ENCODE measurements at places on chromosomes 6 and 20.

DNA sequence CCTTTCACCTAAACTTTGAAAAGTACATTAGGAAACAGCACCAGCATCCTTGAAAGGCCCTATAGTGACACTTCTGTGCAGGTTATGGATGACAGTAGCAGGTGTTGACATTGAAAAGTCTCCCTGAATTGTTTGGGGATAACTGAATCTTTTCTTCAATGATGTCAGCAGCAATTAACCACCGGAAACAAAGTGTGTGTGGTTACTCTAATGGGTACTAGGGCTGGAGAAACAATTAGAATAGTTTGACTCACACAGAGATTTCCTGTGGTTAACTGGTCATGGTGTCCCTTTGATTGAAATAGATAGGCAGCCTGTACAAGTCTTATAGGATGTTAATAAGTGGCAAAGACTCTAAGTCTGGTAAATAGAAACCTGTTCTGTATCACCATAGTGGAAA, 189.1 kb downstream of the TBX18 start:
- no peak for DNase-seq

- DNase-seq: no peak
Measured at GRCh38 chr6:161292145-161292544, 18.3 kb upstream of the AGPAT4 start.

- no peak for DNase-seq
Measured at GRCh38 chr6:111773501-111774345, 99.5 kb downstream of the FYN start.

GRCh38 chr6:45419571-45420082, 41.9 kb upstream of the SUPT3H start:
- peak; percentile 63 for DNase-seq

DNA sequence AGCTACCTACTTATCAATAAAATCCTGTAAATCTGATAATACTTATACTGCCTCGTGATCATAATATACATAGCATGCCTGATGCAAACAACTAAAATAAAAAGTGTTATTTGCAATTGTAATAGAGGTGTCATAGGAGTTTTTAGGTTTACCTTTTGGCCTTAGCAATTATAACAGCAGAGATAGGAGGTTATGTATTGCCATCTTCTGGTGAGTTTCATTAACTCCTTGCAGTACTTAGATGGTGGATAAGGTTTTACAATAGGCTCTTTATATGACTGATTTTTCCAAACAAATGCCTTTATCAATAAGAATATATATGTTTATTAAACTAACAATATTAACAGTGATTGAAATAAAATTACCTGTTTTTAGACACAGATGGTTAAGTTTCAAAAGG, 27.8 kb upstream of the MYCT1 start:
- DNase-seq: no peak

- DNase-seq: no peak
Measured at GRCh38 chr6:149081281-149081680, 236.2 kb upstream of the TAB2 start.

GRCh38 chr6:44278315-44278714, 8.1 kb downstream of the TMEM151B start:
- no peak for DNase-seq

DNA sequence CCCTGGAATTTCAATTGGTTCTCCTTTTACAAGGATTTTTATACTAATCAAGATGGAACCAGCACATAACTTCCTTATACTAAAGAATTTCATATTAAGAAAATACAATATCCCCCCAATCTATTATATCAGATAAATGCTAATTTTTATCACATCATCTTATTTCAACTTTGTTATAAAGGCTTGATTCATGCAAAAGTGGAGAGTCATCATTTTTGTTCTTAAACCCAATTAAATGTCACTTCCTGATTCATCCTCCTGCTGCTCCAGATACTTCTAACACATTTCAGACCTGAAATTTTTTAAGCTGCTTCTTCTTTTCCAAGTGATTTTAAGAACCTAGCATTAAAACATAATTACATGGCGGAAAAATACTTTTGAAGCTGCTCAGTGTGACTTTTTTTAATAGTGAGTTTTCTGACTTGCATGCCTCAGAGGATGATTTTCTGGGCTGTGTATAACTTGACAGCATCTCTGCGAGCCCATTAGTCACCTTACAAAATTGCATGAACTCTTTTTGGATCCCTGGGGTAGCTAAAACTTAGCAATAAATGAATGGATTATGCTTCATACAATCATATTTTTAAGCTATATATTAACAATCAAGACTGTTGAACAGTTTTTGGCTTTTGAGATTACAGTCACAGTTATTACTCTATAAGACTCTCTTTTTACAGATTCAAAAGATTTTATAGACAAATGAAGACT, 134.1 kb downstream of the ELOVL4 start:
- no peak for DNase-seq

DNA sequence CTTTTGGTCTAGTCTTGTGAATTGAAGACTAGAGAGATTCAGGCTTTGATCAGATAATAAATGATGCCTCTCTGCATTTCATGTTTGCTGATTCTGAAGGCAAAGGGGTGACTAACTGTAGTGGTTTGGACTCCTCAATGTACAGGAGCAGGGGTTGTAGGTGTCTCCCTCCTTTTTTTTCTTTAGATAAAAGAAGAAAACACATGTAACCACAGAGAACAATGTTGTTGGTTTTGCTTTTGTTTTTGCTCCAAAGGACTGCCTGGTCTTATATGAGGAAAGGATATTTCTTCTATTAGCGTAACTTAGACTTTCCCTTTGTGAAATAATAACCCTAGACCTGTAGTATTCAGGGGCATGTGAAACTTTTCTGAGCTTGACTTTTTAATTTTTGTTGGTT, 53.2 kb downstream of the RFPL4B start:
- no peak for DNase-seq

DNA sequence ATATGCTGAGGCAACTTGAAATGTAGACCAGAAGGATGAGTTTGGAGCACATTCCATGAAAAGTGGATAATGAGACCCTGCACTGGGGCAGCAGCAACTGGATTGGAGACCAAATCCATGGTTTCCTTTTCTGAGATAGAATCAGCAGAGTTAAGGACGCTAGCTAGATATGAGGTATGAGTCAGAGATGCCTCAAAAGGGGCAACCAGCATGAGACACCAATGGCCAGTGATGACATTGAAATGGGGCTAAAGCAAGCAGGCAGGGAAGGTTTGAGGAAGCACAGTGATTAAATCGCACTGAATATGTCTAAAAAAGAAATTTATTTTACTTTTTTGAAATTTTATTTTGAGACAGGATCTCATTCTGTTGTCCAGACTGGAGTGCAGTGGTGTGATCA, 802.4 kb downstream of the TFAP2A start:
- no peak for DNase-seq

- peak; percentile 39 for DNase-seq
Measured at GRCh38 chr6:54856129-54856528, 9.6 kb downstream of the FAM83B start.

DNA sequence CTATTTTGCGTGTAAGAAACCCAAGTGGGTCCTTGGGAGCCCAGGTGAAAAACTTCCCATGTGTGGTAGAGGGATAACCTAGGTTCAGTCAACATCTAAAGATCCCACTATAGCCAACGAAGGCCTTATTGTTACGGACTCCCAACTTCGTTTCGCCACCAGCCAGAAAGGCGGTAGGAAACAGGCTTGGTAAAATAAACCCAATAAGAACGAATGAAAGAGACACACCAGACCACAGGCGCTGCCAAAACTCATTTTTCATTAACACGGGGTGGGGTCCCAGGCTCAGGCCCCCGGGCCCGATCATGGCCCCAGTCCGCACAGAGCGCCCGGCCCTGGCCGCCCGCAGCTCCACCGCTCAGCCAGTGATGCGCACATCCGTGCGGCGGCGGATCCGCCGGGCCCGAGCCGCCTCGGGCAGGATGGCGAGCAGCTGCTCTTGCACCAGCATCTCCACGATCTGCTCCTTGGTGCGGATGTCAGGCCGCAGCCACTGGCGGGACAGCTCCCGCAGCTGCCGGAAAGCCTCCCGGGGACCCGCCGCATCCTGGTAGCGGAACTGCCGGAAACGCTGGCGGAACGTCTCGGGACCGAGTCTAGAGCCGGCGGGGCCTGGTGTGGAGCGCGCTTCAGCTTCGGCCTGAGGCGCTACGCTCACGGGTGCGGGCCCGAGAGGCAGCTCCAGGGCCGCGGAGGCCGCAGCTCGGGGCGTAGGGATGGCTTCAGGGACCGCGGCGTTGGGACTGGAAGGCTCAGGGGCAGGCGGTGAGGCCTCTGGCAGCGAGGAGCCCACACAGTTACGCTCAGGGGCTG, 709 bp downstream of the SCAND1 start:
- peak; percentile 49 for DNase-seq

- DNase-seq: no peak
Measured at GRCh38 chr6:75025371-75025770, 180.5 kb downstream of the COL12A1 start.

- no peak for DNase-seq
Measured at GRCh38 chr6:22432060-22432459, 135.2 kb upstream of the PRL start.

DNA sequence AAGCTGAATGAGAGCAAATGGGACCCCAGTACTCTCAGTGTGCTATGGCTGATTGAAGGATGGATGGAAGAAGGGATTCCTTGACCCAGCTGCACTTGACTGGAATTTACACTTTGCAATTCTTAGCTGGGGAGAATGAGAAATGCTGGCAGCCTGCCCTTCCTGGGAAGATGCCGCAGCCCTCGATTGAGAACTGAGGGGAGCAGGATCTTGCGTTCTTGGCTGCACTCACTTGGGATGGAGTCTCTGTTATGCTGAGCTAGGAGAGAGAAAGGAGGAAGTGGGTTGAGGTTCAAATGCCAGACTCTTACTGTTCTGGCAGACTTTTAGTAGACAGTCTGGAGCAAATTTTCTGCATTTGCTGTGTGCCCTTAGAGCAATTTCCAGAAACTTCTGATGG, 221.2 kb downstream of the FNDC1 start:
- DNase-seq: no peak

DNA sequence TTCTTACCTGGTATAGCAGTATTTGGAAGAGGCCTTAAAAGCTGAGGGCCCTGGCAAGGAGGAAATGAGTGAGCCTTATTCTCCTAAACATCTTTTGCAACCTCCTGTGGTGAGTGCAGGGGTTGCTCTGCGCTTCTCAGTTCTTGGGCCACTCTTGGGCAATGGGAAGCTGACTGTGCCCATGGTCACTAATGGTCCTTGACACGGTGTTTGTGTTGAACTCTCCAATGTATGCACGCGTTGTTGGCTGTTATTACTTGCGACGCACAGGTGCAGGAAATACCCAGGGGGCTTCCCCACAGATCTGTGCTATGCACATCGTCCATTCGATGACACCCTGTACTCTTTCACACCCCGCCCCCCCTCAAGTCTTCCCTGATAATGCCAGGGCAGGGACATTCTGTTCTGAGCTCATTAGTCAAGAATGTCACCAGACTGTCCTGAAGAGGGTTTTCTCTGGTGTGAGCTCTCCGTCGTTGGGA, 79.7 kb downstream of the EDN1 start:
- no peak for DNase-seq

- no peak for DNase-seq
Measured at GRCh38 chr6:83510791-83511190, 1.5 kb upstream of the PRSS35 start.

GRCh38 chr20:62805155-62805710, 598 bp downstream of the OGFR start:
- peak; percentile 36 for DNase-seq

DNA sequence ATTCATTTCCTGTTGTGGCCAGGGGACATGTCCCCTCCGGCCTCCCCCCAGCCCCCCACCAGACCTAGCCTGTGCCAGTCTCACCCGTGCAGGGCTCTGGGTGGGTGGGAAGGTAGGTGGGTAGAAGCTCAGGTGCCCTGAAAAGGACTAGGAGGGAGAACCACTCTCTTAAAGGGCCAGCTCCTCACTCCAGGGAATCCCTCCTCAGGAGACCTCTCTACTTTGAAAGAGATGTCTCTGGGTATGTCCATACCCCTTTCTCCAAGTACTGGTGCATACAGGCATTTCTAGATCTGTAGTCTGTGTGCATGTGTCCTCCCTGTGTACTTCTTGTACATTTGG, 60.8 kb upstream of the EPB41L1 start:
- no peak for DNase-seq

GRCh38 chr6:37024656-37025337, 19.3 kb downstream of the FGD2 start:
- no peak for DNase-seq

DNA sequence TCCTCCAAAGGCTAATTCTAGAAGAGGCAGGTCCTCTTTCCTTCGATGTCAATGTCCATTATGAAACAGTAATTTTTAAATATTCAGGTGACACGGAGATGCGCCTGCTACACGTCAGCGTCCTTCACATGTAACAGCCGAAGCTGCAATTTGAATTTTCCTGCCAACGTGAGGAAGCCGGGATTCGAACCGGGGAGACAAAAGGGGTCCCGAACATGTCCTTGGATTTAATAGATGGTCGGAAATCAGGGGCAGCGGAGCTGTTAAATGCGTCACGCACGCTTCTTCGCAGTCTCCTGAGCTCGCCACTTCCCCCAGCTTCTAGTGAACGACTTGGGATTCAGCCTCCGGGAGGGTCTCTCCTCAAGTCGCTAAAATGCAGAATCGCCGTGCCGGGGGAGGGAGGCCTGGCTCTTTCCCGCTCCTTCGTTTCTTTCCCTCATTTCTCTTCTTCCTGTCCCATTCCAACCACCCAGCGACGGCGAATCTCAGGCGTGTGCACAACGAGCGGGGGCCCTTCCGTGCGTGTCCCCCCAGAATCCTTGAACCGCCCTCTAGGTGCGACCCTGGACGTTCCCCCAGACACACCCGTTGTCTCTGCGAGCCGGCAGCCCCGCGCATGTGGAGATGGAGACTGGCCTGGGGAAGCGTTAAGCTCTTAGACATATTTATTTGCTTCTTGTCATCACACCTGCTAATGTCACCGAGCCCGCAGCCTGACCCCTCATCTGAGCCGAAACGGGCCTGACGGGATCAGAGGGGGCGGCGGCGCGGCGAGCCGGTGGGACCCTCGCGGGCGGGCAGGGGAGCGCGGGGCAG, 1.3 kb upstream of the FOXC1 start:
- DNase-seq: no peak
